ENCODE measurements at places on chromosomes 7 and 10. TPM values are rescaled to one million over a fixed set of nuclear protein-coding genes. Genes with fewer than 3 reads are reported as not detected.

The RAPGEF5 gene
- 0.53 TPM for total RNA-seq

DNA sequence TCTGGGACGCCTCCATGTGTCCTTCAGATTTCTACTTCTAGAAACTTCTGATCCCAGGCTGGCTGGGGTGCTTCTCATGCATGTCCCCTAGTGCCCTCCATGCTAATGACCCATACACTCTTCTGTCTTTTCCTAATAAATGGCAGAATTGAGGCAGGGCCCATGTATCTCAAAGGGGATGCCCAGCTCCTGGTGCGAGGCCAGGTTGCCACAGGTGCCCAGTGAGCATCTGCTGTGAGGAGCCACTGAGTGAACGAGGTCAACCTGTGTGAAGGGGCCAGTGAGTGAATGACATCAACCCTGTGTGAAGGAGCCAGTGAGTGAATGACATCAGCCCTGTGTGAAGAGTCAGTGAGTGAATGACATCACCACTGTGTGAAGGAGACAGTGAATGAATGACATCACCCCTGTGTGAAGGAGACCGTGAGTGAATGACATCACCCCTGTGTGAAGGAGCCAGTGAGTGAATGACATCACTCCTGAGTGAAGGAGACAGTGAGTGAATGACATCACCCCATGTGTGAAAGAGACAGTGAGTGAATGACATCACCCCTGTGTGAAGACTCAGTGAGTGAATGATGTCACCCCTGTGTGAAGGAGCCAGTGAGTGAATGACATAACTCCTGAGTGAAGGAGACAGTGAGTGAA is 478.9 kb downstream of the PTPRN2 start:
- no peak overlapping the region for H3K4me3 ChIP-seq
- H3K27me3 ChIP-seq: no peaks in the 10 kb centered on the region
- DNase-seq: no peak
- H3K36me3 ChIP-seq: no peaks in the 10 kb centered on the region

The CPA4 gene
- total RNA-seq: 2.1 TPM

DNA sequence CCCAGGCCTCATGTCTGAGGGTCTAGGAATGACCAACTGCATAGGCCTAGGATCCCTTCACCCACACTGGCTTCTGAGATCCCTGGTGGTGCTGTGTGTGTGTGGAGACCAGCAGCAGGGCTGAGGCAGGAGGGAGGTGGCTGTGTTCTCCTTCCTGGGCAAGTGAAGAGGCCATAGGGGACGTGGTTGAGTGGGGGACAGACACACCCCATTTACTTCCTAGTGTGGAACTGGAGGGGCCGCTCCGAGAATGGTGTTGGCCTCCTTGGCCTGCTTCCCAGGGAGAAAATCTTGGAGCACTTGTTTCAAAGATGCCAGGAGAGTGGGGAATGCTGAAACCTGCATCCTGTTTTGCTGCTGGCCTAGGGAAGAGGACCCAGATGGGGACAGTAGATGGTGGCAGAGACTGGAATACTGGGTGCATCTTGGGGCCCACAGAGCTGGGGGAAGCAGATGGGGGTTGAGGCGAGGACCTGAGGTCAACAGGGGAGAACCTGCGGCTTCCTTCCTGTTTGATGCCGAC is 19.1 kb downstream of the UBTD1 start:
- peak overlapping the region; percentile 32 for H3K27ac ChIP-seq
- no peaks in the 10 kb centered on the region for H3K27me3 ChIP-seq
- DNase-seq: no peak
- H3K36me3 ChIP-seq: no peaks in the 10 kb centered on the region
- no peak overlapping the region for H3K4me3 ChIP-seq

DNA sequence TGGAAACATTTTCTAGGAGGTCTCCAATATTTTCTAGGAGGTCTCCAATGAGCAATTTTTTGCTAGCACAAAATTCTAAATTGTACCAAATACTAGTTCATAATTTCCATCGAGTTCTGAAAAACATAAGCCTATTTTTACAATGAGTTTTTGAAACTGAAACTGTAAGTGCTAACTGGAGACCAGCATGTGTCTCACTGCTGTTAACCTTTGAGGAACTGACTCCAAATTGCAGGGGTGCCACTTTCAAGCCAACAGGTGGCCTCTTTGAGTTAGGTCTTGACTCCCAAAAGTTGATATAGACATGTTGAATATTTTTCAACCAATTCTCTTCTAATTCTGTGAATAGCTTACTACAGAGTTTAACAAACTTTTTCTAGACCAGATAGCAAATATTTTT is 58.8 kb downstream of the CAV1 start:
- no peaks in the 10 kb centered on the region for H3K36me3 ChIP-seq
- H3K4me1 ChIP-seq: peaks cover 63% of the 10 kb centered on the region
- H3K27ac ChIP-seq: peak overlapping the region; percentile 100
- DNase-seq: no peak
- no peaks in the 10 kb centered on the region for H3K27me3 ChIP-seq

The MYH16 gene
- total RNA-seq: not detected

DNA sequence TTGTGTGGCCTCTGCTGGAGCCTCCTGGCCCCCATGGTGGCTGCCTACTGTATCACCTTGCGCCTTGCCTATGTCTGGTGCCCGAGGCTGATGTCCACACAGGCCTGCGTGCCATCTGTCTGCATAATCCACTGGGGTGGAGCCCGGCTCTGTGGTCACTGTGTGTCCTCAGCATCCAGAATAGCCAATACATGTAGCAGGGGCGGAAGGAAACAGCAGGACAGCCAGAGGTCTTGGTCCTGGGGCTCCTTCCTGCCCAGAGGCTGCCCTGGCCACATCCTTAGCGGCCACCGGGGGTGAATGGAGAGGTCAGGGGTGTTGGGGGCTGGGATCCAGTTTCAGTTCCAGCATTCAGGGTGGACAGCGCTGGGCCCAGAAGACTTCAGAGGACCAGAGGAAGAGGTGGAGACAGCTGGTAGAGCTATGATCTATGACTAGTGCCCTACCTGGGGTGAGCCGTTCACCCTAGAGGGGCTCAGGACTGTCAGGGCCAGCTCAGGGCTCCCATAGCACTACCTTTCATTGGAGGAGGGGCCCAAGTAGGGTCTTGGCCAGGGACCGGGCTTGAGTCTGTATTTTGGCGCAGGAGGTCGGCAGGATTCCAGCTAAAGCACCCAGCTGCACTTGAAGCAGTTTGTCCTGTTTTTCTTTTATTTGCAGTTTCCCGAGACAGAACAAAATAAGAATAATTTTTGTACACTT is 15.9 kb downstream of the YKT6 start:
- H3K27ac ChIP-seq: no peak overlapping the region
- no peak overlapping the region for H3K4me3 ChIP-seq
- peaks cover 3% of the 10 kb centered on the region for H3K4me1 ChIP-seq
- H3K27me3 ChIP-seq: no peaks in the 10 kb centered on the region
- H3K36me3 ChIP-seq: peaks cover 8% of the 10 kb centered on the region
- peak; percentile 72 for DNase-seq

The PCGF5 gene
- 35.0 TPM for total RNA-seq

DNA sequence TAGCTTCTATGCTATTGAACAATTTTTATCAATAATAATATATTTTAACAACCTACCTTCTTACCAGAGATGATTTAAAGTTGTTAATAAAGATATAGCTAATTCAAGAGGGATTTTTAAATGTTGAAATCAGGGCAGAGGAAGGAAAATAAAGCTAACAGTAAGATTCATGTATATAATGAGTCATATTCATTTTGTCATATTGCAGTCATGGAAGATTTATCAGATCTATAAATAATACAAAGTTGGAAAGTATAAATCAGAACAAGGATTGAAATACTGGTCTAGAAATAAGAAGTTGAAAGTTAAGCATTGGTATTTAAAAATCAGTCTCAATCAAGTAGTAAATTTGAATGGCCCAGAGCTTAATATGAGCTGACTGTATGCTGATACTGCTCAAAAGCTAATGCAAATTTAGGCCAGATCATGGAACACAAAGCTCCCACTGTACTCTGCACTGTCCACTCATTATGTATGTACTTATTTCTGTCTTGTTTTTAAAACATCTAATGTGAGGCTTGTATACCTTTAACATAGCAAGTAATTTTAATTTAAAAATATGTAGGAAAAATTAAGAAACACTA is 196.9 kb downstream of the ZEB1 start:
- H3K4me1 ChIP-seq: peaks cover 20% of the 10 kb centered on the region
- peak overlapping the region; percentile 38 for H3K27ac ChIP-seq
- H3K4me3 ChIP-seq: no peak overlapping the region
- H3K27me3 ChIP-seq: no peaks in the 10 kb centered on the region
- no peak for DNase-seq
- peaks cover 23% of the 10 kb centered on the region for H3K36me3 ChIP-seq

- H3K4me3 ChIP-seq: no peak overlapping the region
- H3K36me3 ChIP-seq: no peaks in the 10 kb centered on the region
- peaks cover 2% of the 10 kb centered on the region for H3K27me3 ChIP-seq
These were observed 23.8 kb upstream of the STN1 start for GRCh38 chr10:103941801-103942200.

GRCh38 chr10:68992636-68993440 is 4.2 kb downstream of the KIFBP start:
- peaks cover 70% of the 10 kb centered on the region for H3K4me1 ChIP-seq
- peak overlapping the region; percentile 63 for H3K4me3 ChIP-seq
- H3K27ac ChIP-seq: peak overlapping the region; percentile 97

DNA sequence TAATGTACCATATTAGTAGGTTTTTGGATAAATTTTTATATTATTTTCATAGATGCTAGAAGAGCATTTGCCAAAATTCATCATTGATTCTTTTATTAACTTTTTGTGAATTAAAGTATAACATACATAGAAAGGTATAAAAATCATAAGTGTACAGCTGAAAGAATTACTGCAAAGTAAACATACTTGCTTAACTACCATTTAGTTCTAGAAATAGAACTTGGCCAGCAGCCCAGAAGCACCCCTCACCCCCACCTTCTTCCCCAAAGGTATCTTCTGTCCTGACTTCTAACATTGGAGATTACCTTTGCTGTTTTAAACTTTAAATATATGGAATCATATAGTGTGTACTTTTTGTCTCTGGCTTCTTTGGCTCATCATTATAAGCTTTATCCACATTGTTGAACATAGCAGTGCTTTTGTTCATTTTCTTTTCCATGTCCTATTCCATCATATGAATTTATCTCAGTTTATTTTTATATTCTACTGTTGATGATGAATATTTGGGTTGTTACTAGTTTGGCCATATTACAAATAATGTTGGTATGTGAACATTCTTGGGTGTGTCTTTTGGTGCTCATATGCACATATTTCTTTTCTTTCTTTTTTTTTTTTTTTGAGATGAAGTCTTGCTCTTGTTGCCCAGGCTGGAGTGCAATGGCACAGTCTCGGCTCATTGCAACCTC is 142.8 kb downstream of the ADK start:
- H3K4me3 ChIP-seq: peak overlapping the region; percentile 29
- H3K36me3 ChIP-seq: peaks cover 1% of the 10 kb centered on the region
- no peak for DNase-seq
- H3K27ac ChIP-seq: peak overlapping the region; percentile 97
- peaks cover 69% of the 10 kb centered on the region for H3K4me1 ChIP-seq

The ATOH7 gene
- total RNA-seq: not detected

The PIK3AP1 gene
- 9.7 TPM for total RNA-seq

The SUPV3L1 gene
- total RNA-seq: 28.6 TPM

The SKAP2 gene
- 4.8 TPM for total RNA-seq

DNA sequence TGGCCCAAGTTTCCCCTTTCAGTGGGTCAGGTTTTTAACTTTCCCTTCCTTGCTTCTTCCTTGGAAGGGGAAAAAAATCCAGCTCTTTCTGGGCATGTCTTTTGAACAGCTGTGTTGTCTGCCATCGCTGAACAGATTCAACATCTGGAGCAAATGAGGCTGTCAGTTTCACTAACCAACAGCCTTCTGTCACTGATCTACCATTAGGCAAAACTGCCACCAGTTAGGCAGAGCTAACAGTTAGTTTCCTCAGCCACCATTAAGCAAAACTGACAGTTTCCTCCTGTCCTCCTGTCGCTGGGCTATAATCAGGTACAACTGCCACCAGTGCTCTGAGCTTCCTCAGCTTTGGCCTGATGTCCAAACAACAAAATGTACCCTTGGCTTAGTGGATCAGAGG is 81.9 kb downstream of the NPTX2 start:
- no peak for DNase-seq
- H3K27ac ChIP-seq: no peak overlapping the region
- H3K27me3 ChIP-seq: peaks cover 7% of the 10 kb centered on the region
- no peaks in the 10 kb centered on the region for H3K4me1 ChIP-seq
- no peak overlapping the region for H3K4me3 ChIP-seq

DNA sequence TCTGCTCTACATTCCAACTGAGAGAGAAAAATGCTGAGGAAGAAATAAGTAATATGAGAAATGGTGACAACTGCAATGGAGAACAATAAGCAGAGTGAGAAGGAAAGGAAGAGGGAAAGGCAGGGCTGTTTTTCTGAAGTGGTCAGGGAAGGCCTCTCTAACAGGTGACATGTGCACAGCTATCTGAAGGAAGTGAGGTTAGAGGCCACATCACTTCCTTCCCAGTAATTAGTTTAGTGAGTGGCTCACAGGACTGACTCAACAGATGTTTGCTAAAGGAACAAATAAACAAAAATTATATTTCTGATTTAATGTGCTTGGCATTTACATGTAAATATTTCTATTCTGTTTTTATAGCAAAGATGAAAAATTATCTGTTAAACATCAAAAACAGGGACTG is 77.9 kb downstream of the ARHGAP21 start:
- H3K36me3 ChIP-seq: peaks cover 3% of the 10 kb centered on the region
- no peak overlapping the region for H3K4me3 ChIP-seq
- H3K27ac ChIP-seq: no peak overlapping the region

- H3K4me3 ChIP-seq: no peak overlapping the region
- no peak overlapping the region for H3K27ac ChIP-seq
- no peaks in the 10 kb centered on the region for H3K27me3 ChIP-seq
- peaks cover 4% of the 10 kb centered on the region for H3K36me3 ChIP-seq
These were observed 591 bp downstream of the UBE2H start for GRCh38 chr7:129952086-129952652.

The SYT15B gene
- total RNA-seq: 16.6 TPM

DNA sequence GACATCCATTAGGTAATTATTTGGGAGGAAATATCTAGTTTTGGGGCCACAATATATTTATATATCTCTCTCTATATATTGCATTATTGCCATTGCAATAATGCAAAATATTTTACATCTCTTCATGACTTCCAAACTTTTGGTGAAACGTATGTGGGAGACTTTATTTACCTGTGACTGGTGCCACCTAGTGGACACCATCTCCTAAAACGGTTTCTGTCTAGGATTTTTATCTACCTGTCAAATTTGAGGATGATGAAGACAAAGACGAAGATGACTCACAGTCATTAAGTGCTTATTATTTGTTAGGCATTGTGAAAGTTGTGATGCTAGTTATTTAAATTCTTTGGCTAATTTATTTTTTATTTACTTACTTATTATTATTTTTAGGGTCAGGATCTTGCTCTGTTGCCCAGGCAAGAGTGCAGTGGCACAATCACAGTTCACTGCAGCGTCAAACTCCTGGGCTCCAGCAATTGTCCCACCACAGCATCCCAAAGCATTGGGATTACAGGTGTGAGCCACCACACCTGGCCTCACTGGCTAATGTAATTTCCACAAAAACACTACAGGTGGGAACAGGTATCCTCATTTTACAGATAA is 18.7 kb upstream of the CBLL1 start:
- DNase-seq: no peak
- H3K36me3 ChIP-seq: no peaks in the 10 kb centered on the region
- H3K4me3 ChIP-seq: no peak overlapping the region
- H3K27ac ChIP-seq: no peak overlapping the region

GRCh38 chr7:101308245-101309085 is 13.1 kb downstream of the IFT22 start:
- H3K36me3 ChIP-seq: peaks cover 9% of the 10 kb centered on the region
- H3K4me3 ChIP-seq: peak overlapping the region; percentile 74
- H3K27me3 ChIP-seq: peaks cover 19% of the 10 kb centered on the region
- H3K27ac ChIP-seq: peak overlapping the region; percentile 57
- peaks cover 5% of the 10 kb centered on the region for H3K4me1 ChIP-seq
- DNase-seq: no peak

All from chondrocyte (in vitro differentiated cells).